ENCODE measurements at places on chromosomes 4 and X.

- DNase-seq = no peak
Measured at GRCh38 chrX:43747476-43747875, 91.4 kb downstream of the MAOA start.

GRCh38 chr4:84258905-84259830 lies 239.9 kb downstream of the NKX6-1 start:
- peak; percentile 1 for DNase-seq

GRCh38 chr4:104436542-104436941 lies 58.2 kb downstream of the CXXC4 start:
- no peak for DNase-seq

GRCh38 chrX:119488749-119489148 lies 20.5 kb downstream of the SLC25A5 start:
- no peak for DNase-seq

DNA sequence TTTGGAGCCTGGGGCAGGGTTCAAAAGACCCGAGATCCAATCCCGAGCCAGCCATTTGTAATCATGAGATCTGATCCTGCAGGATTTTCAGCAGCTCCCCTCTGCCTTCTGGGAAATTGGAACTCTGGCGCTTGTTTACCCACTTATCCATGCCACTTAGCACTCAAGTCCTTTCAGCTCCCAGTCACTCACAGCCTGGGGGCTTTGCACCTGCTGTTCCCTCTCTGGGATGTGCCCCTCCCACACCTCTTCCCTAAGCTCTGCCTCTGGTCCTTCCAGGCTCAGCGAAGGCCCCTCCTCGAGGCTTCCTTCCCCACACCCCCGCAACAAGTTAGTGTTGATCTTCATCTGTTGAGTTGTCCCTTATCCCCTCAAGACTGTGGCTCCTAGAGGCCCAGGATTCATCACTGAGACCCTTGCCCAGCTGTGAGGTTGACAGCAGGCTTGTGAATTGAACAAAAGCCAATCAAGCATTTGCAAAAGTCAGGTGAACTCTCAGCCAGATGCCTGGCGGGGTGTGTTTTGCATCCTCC lies 99.1 kb upstream of the AFAP1 start:
- no peak for DNase-seq

DNA sequence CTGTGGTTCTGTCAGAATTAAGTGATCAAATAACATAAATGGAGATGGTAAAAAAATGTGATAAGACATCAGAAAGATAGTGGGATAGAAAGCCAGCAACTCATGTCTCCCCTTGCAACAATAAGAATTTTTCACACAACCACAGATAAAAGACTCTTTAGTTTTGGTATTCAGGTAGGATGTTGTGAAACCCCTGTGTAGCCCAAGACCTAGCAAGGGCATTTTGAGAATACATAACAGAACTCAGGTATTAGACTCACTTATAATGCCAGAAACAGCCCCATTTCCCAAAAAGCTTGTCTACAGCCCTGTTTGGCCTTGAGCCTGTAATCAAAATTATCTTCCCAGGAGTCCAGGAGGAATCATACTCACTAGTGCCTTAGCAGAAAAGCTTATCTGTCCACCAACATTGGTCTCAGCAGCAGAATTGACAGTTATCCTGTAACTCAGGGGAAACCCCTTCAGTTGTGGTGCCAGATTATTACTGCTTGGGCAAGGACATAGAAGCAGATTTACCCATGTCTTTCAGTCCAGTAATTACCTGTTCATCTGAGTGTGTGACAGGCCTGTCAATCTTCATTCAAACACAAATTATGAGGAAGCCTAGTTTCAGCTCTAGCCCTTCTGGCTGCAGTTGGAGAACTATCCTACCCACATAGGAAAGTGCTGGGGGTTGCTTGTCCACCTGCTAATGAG lies 41.0 kb upstream of the UGT2B17 start:
- DNase-seq = no peak

DNA sequence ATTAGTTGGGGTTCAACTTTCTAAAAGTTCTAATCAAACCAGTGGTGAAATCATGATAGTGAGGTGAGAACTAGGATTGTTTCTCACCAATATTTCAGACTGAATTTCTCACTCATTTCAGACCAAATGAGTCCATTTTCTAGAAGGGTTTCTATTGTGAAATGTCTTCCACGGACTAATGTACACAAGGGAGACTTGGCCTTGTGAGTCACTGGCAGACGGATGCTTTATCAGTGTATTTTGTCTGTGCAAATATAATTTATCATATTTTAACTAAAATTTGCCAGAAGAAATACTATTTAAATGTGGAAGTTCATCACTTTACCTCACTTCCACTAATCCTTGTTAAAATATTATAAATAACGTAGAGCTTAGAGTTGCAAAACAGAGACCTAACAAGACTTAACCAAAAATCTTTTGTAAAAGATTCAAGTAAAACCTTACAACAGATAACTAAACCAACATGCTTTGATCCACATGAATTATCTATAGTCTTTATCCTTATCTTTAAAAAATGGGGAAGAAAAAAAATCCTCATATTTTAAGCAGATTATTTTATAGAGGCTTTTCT lies 506.0 kb upstream of the FAM241A start:
- no peak for DNase-seq

GRCh38 chrX:150899191-150899757 lies 806 bp upstream of the CD99L2 start:
- DNase-seq = peak; percentile 26

DNA sequence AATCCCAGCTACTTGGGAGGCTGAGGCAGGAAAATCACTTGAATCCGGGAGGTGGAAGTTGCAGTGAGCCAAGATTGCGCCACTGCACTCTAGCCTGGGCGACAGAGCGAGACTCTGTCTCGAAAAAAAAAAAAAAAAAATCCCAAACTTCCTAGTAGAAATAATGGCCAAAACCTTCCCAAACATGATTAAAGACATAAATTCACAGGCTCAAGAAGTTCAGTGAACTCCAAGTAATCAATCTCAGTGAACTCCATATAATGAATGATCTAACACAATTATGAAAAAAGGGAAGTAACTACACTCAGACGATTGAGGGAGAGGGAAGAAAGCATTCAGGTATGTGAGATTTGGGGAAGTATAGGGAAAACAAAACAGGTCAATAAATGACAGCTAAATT lies 6.5 kb downstream of the FUNDC1 start:
- no peak for DNase-seq

GRCh38 chrX:123450222-123450621 lies 266.1 kb downstream of the GRIA3 start:
- DNase-seq = peak; percentile 17

- no peak for DNase-seq
Measured at GRCh38 chr4:19319607-19320006, 932.1 kb upstream of the SLIT2 start.

GRCh38 chr4:152434011-152434410 lies 101.9 kb downstream of the FBXW7 start:
- DNase-seq = no peak

DNA sequence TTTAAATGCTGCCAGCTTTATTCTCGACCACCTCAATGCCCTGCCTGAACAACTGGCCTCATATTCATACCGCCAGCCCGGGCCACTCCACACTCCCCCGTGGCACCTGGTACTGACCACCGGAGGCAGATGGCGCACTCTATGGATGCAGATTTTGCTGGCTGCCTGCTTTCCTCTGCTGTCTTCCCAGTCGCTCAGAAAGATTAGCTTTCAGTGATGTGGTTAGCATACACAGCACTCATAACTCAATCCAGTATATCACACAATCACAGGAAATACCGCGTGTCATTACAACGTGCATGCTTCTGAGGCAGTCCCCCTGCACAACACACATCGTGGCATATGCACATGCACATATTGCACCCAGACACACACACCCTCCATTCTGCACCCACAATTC lies 147.2 kb upstream of the BCOR start:
- no peak for DNase-seq

GRCh38 chr4:72286185-72286584 lies 254.4 kb downstream of the NPFFR2 start:
- DNase-seq = no peak

GRCh38 chr4:118351851-118352827 lies 664 bp downstream of the PRSS12 start:
- peak; percentile 5 for DNase-seq

GRCh38 chr4:17236686-17237085 lies 275.2 kb downstream of the QDPR start:
- DNase-seq = no peak

DNA sequence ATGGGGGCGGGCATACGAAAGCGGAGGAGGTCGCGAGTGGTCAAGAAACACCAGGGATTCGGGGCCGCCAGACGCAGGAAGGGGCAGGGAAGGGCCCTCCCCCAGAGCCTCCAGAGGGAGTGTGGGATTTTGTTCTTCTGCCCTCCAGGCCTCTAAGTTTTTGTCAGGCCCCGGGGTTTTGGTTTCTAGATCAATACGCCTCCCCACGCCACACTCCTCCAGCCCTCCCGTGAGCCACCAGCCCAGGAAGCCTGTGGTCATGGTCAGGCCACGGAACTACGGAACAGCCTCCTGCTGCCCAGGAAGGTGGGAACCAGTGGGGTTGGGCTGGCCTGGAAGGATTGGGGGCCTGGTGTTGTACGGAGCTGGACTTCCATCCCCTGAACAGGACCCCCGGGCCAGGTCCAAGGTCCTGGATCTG lies 38.4 kb downstream of the CPLX1 start:
- DNase-seq = no peak

- no peak for DNase-seq
Measured at GRCh38 chr4:107866726-107867125, 42.0 kb downstream of the SGMS2 start.

- DNase-seq = no peak
Measured at GRCh38 chrX:4588893-4589292, 875.4 kb upstream of the PRKX start.

GRCh38 chr4:28241021-28241420 lies 1380.4 kb downstream of the STIM2 start:
- no peak for DNase-seq

GRCh38 chr4:188287169-188287894 lies 148.1 kb downstream of the TRIML1 start:
- no peak for DNase-seq

- no peak for DNase-seq
Measured at GRCh38 chrX:136275553-136275952, 24.4 kb upstream of the MAP7D3 start.

- DNase-seq = no peak
Measured at GRCh38 chrX:10089378-10089795, 67.4 kb upstream of the CLCN4 start.

DNA sequence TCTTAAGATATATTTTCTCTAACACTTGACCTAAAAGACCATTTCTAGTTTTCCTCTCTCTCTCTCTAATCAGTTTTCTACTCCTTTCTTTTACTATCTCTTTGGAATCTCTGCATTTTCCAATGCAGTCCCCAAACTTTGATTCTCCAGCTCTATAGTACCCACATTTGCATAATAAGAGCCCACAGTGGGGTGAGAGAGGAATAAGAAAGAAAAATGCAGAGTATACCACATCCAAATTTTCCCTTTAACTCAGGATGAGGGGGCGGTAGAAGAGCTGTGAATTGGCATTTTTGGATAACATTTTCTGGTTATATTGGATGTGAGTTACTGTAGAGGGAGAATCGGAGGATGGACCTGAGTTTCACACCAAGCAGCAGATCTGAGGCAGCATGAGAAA lies 74.4 kb upstream of the SOD3 start:
- DNase-seq = no peak

DNA sequence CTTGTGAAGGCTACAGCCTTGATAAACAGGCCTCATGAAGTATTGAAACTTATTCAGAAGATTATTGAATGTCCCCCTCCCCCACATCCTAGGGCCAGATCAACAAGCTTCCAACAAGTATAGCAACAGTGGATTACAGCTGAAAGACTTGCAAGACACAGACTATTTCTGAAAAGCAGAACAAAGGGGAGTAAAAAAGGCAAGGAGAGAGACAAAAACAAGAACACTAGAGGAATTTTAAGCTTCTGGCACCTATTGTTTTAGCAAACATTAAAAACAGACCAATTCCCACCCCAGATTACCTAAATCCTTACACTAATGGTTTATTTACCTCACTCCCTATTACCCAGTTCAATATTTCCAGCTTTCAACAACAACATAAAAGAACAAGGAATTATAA lies 446.3 kb upstream of the FSTL5 start:
- DNase-seq = no peak

DNA sequence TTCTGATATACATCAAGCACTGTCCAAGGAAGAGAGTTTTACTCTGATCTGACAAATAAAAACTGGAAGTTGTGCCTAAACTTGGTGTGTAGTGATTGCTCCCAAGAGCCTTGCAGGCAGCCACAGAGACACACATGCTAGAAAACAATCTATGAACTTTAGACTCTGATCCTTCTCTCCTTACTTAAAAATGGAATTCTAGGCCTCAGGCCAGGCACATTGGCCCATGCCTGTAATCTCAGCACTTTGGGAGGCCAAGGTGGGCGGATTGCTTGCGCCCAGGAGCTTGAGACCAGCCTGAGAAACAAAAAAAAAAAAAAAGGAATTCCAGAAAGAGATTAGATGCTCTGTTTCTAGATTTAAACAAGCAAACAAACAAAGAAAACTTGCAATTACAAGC lies 45.6 kb upstream of the S100G start:
- DNase-seq = no peak

- no peak for DNase-seq
Measured at GRCh38 chrX:107421337-107421861, 28.1 kb upstream of the FRMPD3 start.

- DNase-seq = peak; percentile 63
Measured at GRCh38 chr4:105708181-105709080, at the start of the genes GSTCD and INTS12. Gene GSTCD, plus strand, starts transcription at chr4:105708784. Its CDS starts 8,830 bp downstream, at chr4:105717614. Gene INTS12, minus strand, starts transcription at chr4:105708689. Its CDS starts 8,684 bp downstream, at chr4:105700005.

GRCh38 chr4:180852738-180853137 lies 1390.5 kb upstream of the TENM3 start:
- DNase-seq = no peak

GRCh38 chrX:121236040-121236439 lies 188.6 kb downstream of the GLUD2 start:
- DNase-seq = no peak

- DNase-seq = no peak
Measured at GRCh38 chrX:402857-403256, 16.1 kb upstream of the PPP2R3B start.

DNA sequence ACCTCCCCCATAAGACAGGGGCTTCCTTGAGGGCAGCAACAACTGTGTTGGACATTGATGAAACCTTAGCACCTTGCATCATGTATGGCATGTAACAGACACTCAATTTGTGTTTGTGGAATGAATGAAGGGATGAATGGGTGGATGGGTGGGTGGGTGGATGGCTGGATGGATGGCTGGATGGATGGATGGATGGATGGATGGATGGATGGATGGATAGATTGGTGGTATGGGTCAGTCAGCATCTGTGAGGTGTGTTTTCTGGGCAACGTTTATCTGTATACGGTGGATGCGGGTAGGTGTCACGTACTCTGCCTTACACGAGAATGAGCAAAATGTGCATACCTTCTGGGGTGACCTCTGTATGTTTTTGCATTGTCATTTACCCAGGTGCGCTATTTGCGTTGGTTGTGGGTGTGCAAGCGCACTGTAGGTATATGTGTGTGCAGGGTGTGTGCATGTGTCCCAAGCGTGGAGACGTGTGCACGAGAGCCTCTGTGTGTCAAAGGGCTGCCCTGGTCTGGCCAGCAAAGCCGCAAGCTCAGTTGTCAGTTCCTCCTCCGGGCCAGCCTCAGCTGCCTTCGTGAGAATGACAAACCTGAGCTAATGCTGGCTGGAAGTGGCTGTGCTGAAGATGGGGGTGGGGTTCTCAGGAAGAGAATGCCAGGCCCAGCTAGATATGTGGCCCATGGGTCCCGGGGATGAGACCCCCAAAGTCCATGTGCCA lies 26.5 kb downstream of the ELF4 start:
- no peak for DNase-seq

All from A549 (cell line).